ENCODE measurements at places on chromosomes 1 and 21.

GRCh38 chr1:24048205-24048869 lies 63.6 kb downstream of the MYOM3 start:
- DNase-seq, result no peak

DNA sequence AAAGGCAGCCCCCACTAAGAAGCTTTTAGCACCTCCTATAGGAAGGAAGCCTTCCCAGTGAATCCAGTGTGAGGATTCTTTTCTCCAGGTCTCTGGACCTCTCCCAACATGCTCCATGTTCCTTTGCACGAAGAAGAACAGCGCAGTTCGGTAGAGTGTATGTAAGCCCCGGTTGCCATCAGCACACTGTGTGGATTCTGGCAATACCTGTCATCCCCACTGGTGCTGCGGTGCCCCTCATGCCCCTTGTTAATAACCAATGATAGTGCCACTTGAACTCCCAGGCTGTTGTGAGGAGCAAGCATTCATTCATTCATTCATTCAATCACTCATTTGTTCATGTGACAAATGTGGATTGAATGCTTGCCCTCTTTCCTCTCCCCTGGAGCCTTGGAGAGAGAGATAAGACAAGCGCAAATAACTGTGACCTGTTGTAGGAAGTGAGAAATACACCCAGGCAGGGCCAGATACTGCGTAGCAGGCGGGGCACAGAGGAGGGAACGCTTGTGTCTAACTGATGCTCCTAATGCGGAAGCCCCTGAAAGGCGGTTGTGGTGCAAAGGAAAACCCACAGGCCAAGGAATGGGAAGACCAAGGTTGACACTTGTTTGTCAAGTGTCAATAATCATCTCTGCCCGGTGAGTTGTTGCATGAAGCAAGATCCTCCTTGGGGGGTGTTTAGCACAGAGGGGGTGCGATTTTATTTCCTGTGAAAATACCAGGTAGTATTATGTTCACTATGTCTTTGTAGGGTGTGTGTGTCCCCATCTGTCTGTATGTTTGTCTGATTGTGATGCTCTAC lies 9.8 kb downstream of the LGR6 start:
- DNase-seq, result no peak

DNA sequence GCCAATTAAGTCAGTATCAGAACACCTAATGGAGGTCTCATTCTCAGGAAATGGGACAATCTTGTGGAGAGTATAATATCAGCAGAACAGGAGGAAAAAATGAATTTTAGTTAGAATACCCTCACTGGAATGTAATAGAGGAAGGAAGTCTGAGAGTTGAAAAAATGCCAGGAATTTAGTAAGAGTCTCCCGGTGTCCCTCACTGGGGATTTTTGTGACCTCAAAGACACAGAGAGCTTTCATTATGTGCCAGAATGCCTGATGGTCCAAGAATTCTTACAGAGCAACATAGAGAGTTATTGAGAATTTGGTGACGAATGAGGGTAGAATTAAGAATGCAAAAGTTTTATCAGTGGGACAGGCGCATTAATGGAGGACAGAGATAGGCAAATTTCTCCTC lies 443.5 kb upstream of the B3GALT2 start:
- no peak for DNase-seq

GRCh38 chr1:29912425-29912824 lies 676.1 kb downstream of the PTPRU start:
- DNase-seq, result no peak

DNA sequence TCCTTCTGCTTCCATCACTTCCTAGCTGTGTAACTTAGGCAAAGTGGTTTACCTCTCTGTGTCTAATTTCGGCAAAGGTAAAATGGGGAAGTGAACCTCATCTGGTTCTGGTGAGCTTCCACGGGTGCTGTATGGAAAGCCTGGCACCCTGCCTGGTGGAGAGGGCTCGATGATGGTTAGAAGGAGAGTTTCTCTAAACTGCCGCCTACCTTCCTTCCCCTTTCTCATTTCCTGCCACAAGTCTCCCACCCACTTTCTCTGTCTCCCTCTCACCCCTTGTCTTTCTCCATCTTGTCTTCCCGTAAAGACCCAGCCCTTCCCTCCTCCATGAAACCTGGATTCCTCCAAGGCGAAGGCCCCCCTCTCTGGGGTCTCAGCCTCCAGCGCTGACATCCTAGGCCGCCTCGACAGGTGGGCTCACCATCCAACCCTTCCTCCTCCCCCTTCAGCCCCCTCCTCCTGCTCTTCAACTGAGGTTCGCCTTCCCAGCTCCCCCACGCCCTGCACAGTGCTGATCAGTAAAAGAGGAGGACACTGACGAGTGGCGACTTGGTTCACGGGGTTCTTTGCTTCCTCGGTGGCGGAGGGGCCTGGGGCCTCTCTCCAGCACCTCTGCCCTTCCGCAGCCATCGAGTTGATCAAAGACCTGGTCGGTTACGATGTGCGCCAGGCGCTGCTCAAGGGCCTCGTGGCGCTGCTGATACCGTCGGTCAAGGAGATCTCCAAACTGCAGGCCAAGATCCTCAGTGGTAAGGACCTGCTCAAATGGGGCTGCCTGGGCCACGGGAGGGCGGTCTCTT lies 7.3 kb downstream of the RNU5D-1 start:
- no peak for DNase-seq

- no peak for DNase-seq
These were observed 1.5 kb upstream of the FBLIM1 start for GRCh38 chr1:15757016-15757543.

GRCh38 chr21:16910435-16911165 lies 602.2 kb upstream of the CXADR start:
- DNase-seq, result no peak

GRCh38 chr1:21685946-21686678 lies 17.0 kb upstream of the RAP1GAP start:
- no peak for DNase-seq

DNA sequence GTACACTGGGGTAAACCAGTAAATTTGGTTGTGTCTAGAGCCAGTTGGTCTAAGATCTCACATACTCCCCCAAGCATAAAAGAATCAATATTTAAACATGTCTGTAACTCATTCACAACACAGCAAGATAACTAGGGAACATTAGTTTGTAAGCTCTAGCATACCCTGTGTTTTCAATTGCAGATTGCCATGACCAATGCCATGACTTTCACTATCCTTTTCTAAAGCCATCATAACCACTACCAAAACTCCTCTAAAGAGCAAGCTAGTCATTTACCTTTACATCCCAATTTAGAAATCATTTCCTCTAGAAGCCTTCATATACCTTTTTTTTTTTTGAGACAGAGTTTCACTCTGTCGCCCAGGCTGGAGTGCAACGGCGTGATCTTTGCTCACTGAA lies 56.5 kb upstream of the PLA2G4A start:
- no peak for DNase-seq

DNA sequence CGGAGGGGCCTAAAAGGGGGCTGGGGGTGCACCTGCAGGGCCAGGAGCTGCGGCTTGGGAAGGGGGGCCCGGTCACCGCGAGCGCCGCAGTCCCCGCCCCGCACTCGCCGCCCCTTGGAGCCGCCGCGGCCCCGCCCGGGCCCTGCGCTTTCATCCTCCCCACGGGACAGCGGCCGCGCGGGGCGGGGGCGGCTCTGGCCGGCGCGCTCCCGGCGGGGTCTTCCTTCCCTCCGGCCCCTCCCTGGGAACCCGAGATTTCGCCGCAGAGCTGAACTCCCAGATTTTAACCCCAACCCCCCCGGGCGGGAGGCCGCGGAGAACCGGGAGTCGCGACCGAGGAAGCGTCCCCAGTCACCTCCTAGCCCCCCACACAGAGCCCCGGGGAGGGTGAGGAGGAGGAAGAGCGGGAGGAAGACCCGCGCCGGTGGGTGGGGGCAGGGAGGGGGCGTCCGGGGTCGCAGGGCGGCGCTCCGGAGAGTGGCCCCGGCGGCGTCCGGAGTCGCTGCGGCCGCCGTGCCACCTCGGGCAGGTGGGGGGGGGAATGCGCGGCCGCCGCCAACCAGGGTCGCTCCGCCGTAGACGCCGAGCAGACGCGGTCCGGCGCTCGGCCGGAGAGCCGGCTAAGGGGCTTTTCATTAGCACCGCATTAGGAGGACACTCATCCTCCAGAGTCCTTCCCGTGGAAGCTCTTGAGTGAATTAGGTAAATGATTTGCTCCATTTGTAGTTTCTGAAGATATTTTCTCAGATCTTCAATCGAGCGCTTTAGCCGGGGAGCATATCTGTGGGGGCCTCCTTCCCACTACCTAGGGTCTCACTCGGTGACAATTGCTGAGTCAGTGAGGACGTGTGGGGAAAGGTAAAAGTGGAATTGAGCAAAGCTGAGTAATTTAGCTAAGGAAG lies 31.6 kb upstream of the NFIA start:
- DNase-seq, result no peak

- DNase-seq, result no peak
These were observed 10.6 kb downstream of the CELSR2 start for GRCh38 chr1:109259674-109260557.

DNA sequence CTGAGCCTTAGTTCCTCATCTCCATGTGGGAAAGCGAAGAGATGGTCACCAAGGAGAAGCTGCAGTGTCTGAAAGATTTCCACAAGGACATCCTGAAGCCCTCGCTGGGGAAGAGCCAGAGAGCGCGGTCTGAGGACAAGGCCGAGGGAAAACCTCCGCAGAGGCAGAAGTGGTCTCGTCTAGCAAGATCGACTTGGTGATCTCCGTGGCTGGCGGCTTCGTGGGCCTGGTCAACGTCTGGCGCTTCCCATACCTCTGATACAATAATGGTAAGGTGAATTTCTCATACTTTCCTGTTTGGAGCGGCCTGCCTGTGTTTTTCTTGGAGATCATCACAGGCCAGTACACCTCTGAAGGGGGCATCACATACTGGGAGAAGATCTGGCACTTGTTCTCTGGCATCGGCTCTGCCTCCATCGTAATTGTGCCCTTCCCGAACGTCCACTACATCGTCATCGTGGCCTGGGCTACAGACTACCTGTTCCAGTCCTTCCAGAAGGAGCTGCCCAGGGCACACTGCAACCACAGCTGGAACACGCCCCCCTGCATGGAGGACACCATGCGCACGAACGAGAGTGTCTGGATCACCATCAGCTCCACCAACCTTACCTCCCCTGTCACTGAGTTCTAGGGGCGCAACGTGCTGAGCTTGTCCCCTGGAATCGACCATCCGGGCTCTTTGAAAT lies 841.1 kb upstream of the TMPRSS15 start:
- no peak for DNase-seq
